ENCODE measurements at places on chromosomes 3 and 15.

- H3K27ac ChIP-seq, result peak overlapping the region; percentile 82
- no peak for DNase-seq
- peak overlapping the region; percentile 91 for H3K4me3 ChIP-seq
- no peaks in the 10 kb centered on the region for H3K27me3 ChIP-seq
These were observed 507 bp upstream of the MRPL3 start for GRCh38 chr3:131503320-131503635.

- no peak overlapping the region for H3K4me3 ChIP-seq
- DNase-seq, result no peak
- no peaks in the 10 kb centered on the region for H3K36me3 ChIP-seq
- H3K27me3 ChIP-seq, result no peaks in the 10 kb centered on the region
- H3K27ac ChIP-seq, result no peak overlapping the region
These were observed 12.3 kb upstream of the UBXN7 start for GRCh38 chr3:196444500-196444894.

DNA sequence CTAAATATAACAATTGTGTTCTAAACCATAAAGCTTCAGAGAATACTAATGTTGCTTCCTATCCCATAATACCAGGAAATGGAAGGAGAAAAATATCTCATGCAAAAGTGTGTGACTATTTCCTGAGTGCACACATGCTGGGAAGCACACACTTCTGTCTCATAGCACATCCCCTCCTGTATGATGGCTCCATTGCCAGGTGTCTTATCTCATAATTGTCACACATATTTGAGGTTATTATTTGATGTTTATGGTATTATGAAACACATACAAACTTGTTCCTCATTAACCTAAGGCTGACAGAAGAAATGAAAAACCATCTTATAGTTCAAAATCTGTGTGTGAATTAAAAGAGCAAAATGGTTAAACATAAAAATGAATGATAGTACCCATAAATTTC is 65.4 kb downstream of the SERP1 start:
- no peaks in the 10 kb centered on the region for H3K27me3 ChIP-seq
- H3K4me3 ChIP-seq, result no peak overlapping the region
- no peak for DNase-seq
- no peaks in the 10 kb centered on the region for H3K36me3 ChIP-seq
- H3K4me1 ChIP-seq, result no peaks in the 10 kb centered on the region

DNA sequence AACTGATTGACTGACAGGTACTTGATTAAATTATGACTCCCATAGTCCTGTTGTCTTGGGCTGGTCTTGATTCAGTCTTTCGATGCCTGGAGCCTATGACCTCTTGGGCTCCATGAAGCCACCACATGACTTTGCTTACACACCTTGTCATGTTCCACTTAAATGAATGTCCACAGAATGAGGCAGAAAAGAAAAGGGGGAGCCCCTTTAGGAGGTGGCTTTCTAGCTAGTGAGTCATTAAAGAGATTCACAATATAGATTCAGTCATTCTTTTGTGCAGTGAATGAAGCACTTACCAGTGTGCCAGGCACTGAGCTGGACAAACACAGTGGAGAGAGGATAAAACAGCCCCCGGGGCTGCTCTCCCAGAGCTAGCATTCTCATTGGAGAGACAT is 17.1 kb downstream of the VIPR1 start:
- no peaks in the 10 kb centered on the region for H3K36me3 ChIP-seq
- no peak overlapping the region for H3K4me3 ChIP-seq

DNA sequence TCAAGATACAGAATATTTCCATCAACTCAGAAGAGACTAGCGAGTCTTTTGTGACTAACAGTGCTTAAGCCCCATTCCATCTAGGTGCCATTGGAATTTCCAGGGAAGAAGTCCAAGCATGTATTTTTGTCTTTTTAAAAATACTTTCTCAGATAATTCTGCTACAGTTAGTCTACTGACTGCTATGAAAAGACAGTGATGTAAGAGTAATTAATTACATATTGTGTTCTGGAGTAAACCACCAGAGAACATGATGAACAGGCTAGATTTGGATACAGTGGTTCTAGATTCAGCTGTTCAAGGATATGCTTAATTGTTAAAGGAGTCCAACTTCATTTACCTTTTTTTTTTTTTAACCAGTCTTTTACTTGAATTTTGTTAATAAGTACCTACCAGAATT is 34.8 kb upstream of the PAK6 start:
- no peaks in the 10 kb centered on the region for H3K4me1 ChIP-seq
- no peak for DNase-seq
- no peaks in the 10 kb centered on the region for H3K36me3 ChIP-seq
- H3K27ac ChIP-seq, result no peak overlapping the region
- no peak overlapping the region for H3K4me3 ChIP-seq
- no peaks in the 10 kb centered on the region for H3K27me3 ChIP-seq

GRCh38 chr15:86919581-86919980 is 839.9 kb downstream of the AGBL1 start:
- H3K4me1 ChIP-seq, result no peaks in the 10 kb centered on the region
- no peaks in the 10 kb centered on the region for H3K27me3 ChIP-seq
- no peak overlapping the region for H3K4me3 ChIP-seq
- H3K36me3 ChIP-seq, result no peaks in the 10 kb centered on the region

- no peak overlapping the region for H3K27ac ChIP-seq
- H3K27me3 ChIP-seq, result no peaks in the 10 kb centered on the region
- no peaks in the 10 kb centered on the region for H3K36me3 ChIP-seq
- no peak overlapping the region for H3K4me3 ChIP-seq
These were observed 433.4 kb upstream of the CFAP20DC start for GRCh38 chr3:59483191-59483590.

- no peaks in the 10 kb centered on the region for H3K36me3 ChIP-seq
- H3K27me3 ChIP-seq, result no peaks in the 10 kb centered on the region
- H3K27ac ChIP-seq, result no peak overlapping the region
- H3K4me1 ChIP-seq, result peaks cover 3% of the 10 kb centered on the region
These were observed 35.8 kb downstream of the PRKCD start for GRCh38 chr3:53196575-53197407.

DNA sequence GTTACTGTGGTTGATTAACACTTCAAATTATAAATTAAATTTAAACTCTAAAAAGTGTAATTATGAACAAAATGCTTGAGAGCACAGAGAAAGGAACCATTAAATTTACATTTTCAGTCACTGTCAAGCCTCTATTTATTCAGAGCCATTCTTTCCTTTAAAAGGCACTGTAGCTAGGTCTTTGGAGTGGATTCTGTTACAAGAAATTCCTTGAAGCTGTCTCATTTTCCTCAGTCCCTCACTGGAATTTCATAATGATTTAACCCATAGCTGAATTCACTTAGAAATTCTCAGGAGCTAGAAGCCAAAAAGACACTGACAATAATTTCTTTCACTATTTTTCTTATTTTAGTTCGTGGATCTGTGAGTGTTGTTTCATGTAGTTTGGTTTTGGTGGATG is 81.2 kb upstream of the TCF12 start:
- H3K36me3 ChIP-seq, result no peaks in the 10 kb centered on the region
- H3K4me3 ChIP-seq, result no peak overlapping the region
- H3K27me3 ChIP-seq, result no peaks in the 10 kb centered on the region
- no peak overlapping the region for H3K27ac ChIP-seq

- DNase-seq, result no peak
- no peak overlapping the region for H3K4me3 ChIP-seq
- no peaks in the 10 kb centered on the region for H3K36me3 ChIP-seq
- no peaks in the 10 kb centered on the region for H3K27me3 ChIP-seq
These were observed 292.2 kb downstream of the PYDC2 start for GRCh38 chr3:191753196-191753595.

- no peaks in the 10 kb centered on the region for H3K4me1 ChIP-seq
- H3K27me3 ChIP-seq, result no peaks in the 10 kb centered on the region
- no peak for DNase-seq
- no peak overlapping the region for H3K27ac ChIP-seq
- no peaks in the 10 kb centered on the region for H3K36me3 ChIP-seq
- no peak overlapping the region for H3K4me3 ChIP-seq
These were observed 104.1 kb downstream of the STAC start for GRCh38 chr3:36484386-36484785.

DNA sequence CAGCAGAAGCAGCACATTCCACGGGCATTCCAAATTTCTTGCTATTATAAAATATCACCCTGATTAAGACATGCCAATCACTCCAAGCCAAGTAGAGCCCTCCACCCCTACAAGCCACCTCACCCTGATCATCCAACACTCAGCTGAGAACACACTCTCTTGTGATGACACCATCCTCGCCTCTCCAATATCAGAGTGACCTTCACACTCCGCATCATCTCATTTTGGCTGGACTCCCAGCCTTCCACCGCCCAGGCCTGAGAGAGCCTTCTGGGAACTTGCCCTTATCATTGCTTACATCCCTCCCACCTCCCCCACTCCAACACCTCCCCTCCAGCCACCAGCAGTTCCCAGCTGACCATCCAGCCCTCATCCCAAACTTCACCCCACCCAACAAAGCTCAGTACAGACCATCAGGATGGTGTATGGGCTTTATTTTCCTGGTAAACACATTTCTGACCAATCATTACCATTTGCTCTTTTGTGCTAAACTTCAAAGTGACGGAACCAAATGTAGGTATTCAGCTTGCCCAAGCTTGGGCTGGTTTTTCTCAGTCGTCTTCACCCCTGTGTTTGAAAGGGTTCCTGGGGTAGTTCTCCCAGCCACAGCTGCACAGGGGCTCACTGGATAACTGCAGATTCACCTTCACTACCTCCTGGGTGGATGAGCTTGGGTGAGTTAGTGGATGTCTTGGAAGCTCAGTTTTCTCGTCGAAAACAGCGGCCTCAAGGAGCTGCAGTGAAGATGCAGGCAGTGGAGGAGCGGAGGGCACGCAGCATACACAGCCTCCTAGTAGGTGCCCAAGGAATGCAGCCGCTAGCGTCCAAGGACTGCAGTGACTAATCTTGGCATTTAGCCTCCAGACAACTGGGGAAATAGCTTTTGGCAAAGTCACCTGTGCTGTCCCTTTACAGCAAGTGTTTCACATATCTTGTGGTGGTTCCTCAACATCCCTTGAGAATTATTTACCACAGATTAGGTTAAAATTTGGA is 115.1 kb downstream of the LIPC start:
- no peak overlapping the region for H3K4me3 ChIP-seq
- H3K27ac ChIP-seq, result peak overlapping the region; percentile 50
- H3K36me3 ChIP-seq, result no peaks in the 10 kb centered on the region
- H3K27me3 ChIP-seq, result no peaks in the 10 kb centered on the region

GRCh38 chr3:71580636-71581456 is 2.7 kb downstream of the FOXP1 start:
- H3K36me3 ChIP-seq, result no peaks in the 10 kb centered on the region
- H3K4me3 ChIP-seq, result peak overlapping the region; percentile 67
- DNase-seq, result no peak
- peaks cover 19% of the 10 kb centered on the region for H3K4me1 ChIP-seq
- no peaks in the 10 kb centered on the region for H3K27me3 ChIP-seq

DNA sequence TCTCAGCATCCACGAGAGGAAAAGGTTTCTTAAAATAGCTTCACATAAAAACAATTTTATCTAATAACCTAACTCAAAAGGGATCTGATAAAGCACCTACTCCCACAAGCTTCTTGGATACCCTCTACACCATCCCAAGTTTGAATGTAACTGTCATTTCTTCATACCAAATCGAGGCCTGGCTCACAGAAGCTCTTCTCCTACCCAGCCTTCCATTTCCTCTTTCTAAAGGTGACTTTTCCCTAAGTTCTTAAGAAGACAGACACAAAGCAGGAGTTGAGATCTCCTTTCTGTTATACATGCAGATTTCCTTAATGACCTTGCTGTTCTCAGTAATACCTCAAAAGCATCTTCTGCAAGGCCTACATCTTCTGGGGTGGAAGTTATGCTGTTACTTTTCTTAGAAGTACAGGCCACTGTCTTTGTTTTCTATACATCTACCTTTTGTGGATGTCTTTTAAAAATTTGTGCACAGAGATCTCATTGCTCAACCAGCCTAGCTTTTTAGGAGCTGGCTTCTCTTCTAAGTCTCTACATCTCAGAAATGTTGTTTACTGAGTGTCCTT is 3.4 kb upstream of the LRRIQ4 start:
- no peak for DNase-seq
- peaks cover 17% of the 10 kb centered on the region for H3K4me1 ChIP-seq
- no peaks in the 10 kb centered on the region for H3K27me3 ChIP-seq
- H3K4me3 ChIP-seq, result no peak overlapping the region
- no peaks in the 10 kb centered on the region for H3K36me3 ChIP-seq
- no peak overlapping the region for H3K27ac ChIP-seq

DNA sequence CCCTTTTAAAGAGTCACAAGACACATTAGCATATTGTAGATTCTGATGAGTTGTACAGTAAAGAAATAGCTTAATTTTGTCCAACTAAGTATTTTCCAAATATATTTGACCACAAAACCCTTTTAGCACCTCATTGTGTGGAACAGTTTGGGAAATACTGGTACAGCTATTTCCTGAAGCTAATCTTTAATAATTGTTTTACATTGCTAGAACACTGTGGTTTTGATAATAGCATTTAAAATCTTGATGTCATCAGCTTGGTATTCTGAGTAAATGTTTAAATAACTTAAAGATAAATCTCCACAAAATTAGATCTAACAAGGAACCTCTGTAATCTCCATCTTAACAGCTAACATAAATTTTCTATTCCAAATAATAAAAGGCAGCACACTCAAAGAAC is 140.0 kb upstream of the MLF1 start:
- H3K4me1 ChIP-seq, result no peaks in the 10 kb centered on the region
- no peaks in the 10 kb centered on the region for H3K27me3 ChIP-seq
- no peak overlapping the region for H3K4me3 ChIP-seq
- no peak for DNase-seq
- no peaks in the 10 kb centered on the region for H3K36me3 ChIP-seq
- H3K27ac ChIP-seq, result no peak overlapping the region

GRCh38 chr3:59046839-59047238 is 3.0 kb downstream of the CFAP20DC start:
- no peak for DNase-seq
- no peak overlapping the region for H3K27ac ChIP-seq
- no peaks in the 10 kb centered on the region for H3K36me3 ChIP-seq

- no peaks in the 10 kb centered on the region for H3K27me3 ChIP-seq
- H3K4me3 ChIP-seq, result no peak overlapping the region
- H3K36me3 ChIP-seq, result no peaks in the 10 kb centered on the region
- no peak overlapping the region for H3K27ac ChIP-seq
- no peaks in the 10 kb centered on the region for H3K4me1 ChIP-seq
- DNase-seq, result no peak
These were observed 277.4 kb downstream of the ROBO1 start for GRCh38 chr3:79490165-79491028.

- H3K36me3 ChIP-seq, result no peaks in the 10 kb centered on the region
- no peaks in the 10 kb centered on the region for H3K4me1 ChIP-seq
- no peak overlapping the region for H3K4me3 ChIP-seq
These were observed 236.6 kb upstream of the CTNNB1 start for GRCh38 chr3:40962721-40963120.

- H3K4me1 ChIP-seq, result peaks cover 8% of the 10 kb centered on the region
- H3K27ac ChIP-seq, result no peak within 1 kb of the TSS
- H3K27me3 ChIP-seq, result no peaks in the 10 kb centered on the region
- peak within 1 kb of the TSS; percentile 47 for H3K4me3 ChIP-seq
- DNase-seq, result peak; percentile 24
- no peaks in the 10 kb centered on the region for H3K36me3 ChIP-seq
These were observed at the start of gene CAMK1 for GRCh38 chr3:9769426-9770275. CAMK1 (minus strand) TSS chr3:9769947; CDS start chr3:9767749, 2,198 bp downstream.

- H3K36me3 ChIP-seq, result no peaks in the 10 kb centered on the region
- H3K27ac ChIP-seq, result no peak overlapping the region
- H3K27me3 ChIP-seq, result no peaks in the 10 kb centered on the region
- H3K4me1 ChIP-seq, result no peaks in the 10 kb centered on the region
- H3K4me3 ChIP-seq, result no peak overlapping the region
- no peak for DNase-seq
These were observed 134.6 kb upstream of the PDZRN3 start for GRCh38 chr3:73759297-73759711.

- no peak overlapping the region for H3K27ac ChIP-seq
- no peaks in the 10 kb centered on the region for H3K4me1 ChIP-seq
- H3K36me3 ChIP-seq, result no peaks in the 10 kb centered on the region
- no peaks in the 10 kb centered on the region for H3K27me3 ChIP-seq
- DNase-seq, result no peak
- no peak overlapping the region for H3K4me3 ChIP-seq
These were observed 197.1 kb upstream of the TPM1 start for GRCh38 chr15:62845241-62846126.

Data from CD8-positive, alpha-beta memory T cell (primary cell).